ENCODE measurements at places on chromosomes 1 and 21.

DNA sequence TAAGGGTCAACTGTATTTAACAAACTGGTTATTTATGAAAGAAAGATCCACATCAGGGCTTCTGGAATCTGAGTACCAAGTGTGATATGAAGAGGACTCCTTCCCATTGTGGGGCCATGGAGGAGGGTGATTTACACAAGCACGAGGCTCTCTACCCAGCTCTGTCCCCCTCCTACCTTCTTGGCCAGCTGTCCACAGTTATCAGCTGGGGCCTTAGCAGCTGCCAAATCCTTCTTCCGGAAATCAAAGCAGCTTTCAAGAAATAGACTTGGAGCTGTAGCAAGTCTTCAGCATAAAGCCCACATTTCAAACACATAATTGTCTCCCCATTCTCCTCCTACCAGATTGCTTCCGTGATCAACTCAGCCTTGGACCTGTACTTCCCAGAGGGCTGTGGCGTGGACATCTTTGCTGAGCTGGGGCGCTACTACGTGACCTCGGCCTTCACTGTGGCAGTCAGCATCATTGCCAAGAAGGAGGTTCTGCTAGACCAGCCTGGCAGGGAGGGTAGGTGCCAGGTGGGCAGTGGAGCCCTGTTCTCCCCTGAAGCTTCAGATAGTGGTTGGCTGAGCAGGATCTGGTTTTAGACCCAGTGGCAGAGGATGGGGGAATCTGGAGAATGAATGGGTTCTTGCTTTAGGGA, 15.5 kb downstream of the AZIN2 start:
- no peak for DNase-seq

GRCh38 chr1:55639051-55639450, 423.9 kb upstream of the USP24 start:
- no peak for DNase-seq

- no peak for DNase-seq
Measured at GRCh38 chr1:36653850-36654249, 171.1 kb upstream of the CSF3R start.

GRCh38 chr1:198330982-198331615, 174.3 kb downstream of the NEK7 start:
- DNase-seq = peak; percentile 39

- DNase-seq = no peak
Measured at GRCh38 chr1:56481140-56481694, 98.1 kb downstream of the PLPP3 start.

GRCh38 chr1:36516372-36517010, 33.8 kb upstream of the CSF3R start:
- peak; percentile 51 for DNase-seq

GRCh38 chr1:33008051-33008914, 28.4 kb downstream of the AK2 start:
- DNase-seq = no peak

GRCh38 chr1:76074321-76075187, at the start of gene ST6GALNAC3:
ST6GALNAC3 (plus strand) TSS chr1:76074746.
- peak; percentile 70 for DNase-seq

GRCh38 chr1:39643705-39644104, 4.3 kb upstream of the HEYL start:
- no peak for DNase-seq

DNA sequence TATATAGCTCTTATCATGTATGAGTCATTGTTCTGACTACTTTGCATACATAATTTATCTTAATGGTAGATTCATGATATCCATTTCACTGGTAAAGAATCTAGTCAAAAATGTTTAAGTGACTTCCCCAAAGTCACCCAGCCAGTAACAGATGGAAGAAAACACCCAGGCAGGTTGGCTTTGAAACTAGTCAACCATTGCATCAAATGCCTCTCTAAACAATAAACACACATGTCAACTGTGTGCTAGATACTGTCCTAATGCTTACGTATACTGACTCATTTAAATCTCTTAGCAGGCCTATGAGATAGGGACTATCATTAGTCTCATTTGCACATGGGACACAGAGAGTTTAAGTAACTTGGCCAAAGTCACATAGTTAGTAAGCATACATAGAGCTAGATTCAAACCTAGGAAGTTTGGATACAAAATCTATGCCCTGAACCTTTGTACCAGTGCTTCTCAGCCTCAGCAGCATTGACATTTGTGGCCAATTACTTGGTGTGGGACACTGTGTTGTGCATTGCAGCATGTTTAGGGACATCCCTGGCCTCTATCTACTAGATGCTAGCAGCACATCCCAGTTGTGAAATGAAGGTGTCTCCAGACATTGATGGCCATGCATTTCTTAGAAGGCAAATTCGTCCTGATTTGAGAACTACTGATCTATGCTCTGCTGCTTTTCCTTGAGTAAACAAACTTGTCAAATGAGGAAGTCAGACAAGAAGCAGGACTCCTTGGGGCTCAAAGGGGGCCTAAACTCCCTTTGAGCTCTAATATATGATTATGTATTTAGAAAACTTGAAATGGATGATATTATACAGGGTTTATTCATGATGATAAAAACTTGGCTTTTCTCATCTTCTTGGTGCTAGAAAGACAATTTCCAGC, 316.3 kb downstream of the KCNH1 start:
- no peak for DNase-seq

DNA sequence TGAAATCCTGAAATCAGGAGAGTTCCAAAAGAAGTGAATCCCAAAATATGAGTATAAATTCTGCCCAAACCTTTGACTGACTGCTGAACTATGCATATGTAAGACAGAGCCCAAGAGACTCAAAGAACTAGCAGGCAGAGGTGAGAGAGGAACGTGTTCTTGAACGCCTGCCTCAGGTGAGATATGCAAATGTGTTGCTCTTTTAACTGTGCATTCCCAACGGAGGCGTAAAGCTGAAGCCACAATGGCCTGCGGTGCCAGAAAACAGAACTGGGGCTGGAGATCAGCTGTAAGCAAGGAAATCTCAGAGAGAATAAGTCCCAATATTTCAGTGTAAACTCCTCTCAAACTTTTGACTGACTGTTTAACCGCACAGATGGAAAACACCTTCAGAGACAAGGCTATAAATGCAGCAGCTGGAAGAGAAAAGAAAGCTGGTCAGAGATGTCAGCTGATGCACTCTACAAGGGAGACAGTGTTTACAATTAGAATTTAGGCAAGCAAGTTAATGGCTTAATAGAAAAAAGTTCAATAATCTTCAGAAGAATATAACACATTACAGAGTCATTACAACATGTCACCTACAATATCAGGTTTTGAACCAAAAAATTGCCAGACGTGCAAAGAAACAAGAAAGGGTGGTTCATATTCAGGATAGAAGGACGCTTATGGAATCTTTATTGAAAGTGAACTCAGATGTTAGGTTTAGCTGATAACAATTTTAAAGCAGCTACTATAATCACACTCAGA, 43.0 kb upstream of the TRIM67 start:
- no peak for DNase-seq

DNA sequence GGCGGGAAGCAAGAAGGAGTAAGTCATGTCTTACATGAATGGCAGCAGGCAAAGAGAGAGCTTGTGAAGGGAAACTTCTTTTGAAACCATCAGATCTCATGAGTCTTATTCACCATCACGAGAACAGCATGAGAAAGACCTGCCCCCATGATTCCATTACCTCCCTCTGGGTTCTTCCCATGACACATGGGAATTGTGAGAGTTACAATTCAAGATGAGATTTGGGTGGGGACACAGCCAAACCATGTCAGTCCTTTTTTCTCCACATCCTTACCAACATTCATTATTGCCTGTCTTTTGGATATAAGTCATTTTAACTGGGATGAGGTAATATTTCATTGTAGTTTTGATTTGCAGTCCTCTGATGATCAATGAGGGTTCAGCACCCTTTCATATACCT, 81.0 kb downstream of the DIRAS3 start:
- no peak for DNase-seq

GRCh38 chr1:231020816-231021215, 19.2 kb downstream of the FAM89A start:
- DNase-seq = no peak

DNA sequence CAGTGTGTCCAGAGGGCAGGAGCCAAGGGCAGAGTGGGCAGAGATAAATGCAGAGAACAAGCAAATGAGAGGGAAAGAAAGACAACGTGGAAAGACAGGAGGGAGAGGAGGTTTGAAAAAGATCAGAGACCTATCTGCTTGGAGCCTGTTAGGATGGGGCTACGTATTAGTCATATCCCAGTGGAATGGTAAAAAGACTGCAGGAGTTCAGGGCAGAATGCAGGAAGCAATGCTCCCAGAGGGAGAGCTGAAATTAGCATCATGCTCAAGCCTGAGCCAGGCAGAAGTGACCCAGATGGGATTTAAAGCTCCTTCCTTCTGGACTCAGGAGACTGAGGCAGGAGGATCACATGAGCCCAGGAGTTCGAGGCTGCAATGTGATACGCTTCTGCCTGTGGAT, 261.3 kb upstream of the CHRM3 start:
- peak; percentile 2 for DNase-seq

- DNase-seq = peak; percentile 15
Measured at GRCh38 chr1:119226913-119227312, 86.5 kb upstream of the WARS2 start.

GRCh38 chr1:26132128-26132833, 20.7 kb downstream of the PDIK1L start:
- DNase-seq = no peak

DNA sequence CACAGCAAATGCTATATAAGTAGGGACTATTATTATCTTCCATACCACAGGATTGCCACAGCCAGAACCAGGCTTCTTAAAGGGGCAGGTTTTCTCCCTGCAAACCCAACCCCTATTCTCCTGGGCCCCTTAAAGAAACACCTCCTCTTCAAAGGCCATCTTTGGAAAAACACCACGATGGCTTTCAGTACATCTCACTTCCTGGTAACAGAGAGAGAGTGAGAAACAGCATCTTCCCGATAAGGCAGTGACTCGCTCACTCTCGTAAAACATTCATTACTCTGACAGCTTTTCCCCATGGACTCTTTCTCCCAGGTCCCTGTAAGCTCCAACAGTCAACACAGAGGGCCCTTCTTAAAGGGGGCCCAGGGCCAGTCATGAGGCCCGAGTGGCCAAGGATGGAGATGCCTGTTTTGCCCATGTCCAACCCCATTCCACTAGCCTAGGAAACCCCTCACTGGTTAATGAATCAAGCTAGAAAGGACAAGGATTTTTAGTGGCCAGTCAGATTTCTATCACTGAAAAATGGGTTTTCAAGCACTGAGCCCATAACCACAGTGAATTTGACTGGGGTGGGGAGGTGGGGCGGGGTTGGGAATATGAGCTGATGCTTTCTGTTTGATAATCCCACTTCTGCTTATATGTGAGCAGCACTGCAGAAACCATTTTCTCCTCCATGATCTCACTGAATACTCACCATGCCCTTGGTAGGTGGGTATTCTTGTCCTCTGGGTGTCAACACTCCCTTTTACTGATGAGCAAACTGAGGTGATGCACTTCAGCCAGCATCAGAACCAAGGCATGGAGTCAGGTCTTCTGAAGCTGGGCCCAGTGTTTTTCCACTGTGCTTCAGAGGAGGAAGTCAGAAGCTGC, 3.6 kb upstream of the NAV1 start:
- DNase-seq = peak; percentile 80

DNA sequence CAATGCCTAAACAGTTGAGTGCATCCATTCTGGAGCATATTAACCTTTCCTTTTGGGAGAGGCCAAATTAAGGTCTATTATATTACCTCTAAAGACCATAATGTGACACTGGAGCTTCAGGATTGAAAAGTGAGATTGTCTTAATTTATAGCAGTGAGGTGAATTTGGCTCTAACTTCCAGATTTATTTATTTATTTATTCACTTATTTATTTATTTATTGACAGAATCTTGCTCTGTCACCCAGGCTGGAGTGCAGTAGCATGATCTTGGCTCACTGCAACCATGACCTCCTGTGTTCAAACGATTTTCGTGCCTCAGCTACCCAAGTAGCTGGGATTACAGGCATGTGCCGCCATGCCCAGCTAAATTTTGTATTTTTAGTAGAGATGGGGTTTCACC, 19.1 kb downstream of the ZCCHC17 start:
- no peak for DNase-seq

GRCh38 chr1:211975152-211975941, 60.0 kb downstream of the INTS7 start:
- DNase-seq = peak; percentile 1

- DNase-seq = no peak
Measured at GRCh38 chr1:44283524-44284173, 70.4 kb downstream of the DMAP1 start.

- peak; percentile 50 for DNase-seq
Measured at GRCh38 chr1:235843461-235843961, 23.2 kb downstream of the LYST start.

DNA sequence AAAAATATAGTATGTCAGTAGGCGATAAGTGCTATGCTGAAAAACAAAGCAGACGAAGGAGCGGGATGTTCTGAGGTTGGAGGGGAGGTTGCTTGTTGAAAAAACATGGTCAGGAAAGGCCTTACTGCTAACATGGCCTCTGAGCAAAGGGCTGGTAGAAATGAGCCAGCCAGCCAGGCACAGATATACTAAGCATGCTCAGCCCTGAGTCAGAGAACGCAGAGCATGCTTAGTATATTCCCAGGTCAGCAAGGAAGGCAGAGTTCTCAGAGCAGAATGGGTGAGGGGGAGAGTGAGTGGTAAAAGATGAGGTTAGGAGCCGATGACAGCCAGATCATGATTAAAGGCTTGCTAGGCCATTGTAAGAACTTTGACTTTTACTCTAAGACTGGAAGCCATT, 36.7 kb downstream of the ZBTB40 start:
- peak; percentile 15 for DNase-seq

DNA sequence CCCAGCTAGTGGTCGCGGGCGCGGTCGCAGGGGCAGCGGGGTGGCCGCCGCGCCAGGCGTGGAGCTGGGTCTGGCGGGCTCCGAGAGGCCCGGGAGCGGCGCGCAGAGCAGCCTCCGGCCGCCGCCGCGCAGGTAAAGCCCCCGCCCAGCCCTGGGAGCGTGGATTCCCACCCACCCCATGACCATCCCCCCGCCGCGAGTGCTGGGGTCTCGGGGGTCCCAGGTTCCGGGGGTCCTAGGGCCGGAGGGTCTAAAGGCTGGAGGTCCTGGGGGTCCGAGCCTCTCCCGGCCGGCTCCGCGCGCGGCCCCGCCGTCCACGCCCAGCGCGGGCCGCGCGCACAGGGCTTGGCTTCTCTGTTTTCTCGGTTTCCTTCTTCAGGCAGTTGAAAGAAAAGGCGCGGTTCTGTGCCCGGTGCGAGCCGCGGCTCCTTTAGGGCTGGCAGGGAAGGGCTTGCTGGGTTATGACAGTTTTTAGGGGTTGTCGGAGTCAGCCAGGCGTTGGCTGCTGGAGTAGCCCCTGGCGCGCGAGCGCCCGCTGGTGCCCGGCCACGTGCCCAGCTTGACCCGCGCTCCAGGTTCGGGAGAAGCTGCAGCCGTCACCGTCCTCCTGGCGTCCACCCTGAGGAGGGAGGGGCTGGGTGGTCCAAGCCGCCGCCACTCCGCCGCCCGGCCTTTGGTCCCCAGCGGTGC, 359 bp downstream of the LRRC3 start:
- DNase-seq = peak; percentile 9

- DNase-seq = no peak
Measured at GRCh38 chr1:158554352-158554751, at the start of gene OR6Y1. OR6Y1 (minus strand) TSS chr1:158554405; CDS start chr1:158548105, 6,300 bp downstream.

GRCh38 chr1:29062157-29062942, 61.4 kb downstream of the TMEM200B start:
- DNase-seq = no peak

- DNase-seq = peak; percentile 91
Measured at GRCh38 chr1:15033264-15033663, 120.3 kb upstream of the TMEM51 start.

GRCh38 chr1:93712741-93713140, 31.1 kb upstream of the BCAR3 start:
- DNase-seq = no peak

Data from fibroblast of skin of right quadriceps (primary cell).